Central memory CD4-positive, alpha-beta T cell (primary cell): ENCODE measurements at places on chromosomes 11 and 22.

DNA sequence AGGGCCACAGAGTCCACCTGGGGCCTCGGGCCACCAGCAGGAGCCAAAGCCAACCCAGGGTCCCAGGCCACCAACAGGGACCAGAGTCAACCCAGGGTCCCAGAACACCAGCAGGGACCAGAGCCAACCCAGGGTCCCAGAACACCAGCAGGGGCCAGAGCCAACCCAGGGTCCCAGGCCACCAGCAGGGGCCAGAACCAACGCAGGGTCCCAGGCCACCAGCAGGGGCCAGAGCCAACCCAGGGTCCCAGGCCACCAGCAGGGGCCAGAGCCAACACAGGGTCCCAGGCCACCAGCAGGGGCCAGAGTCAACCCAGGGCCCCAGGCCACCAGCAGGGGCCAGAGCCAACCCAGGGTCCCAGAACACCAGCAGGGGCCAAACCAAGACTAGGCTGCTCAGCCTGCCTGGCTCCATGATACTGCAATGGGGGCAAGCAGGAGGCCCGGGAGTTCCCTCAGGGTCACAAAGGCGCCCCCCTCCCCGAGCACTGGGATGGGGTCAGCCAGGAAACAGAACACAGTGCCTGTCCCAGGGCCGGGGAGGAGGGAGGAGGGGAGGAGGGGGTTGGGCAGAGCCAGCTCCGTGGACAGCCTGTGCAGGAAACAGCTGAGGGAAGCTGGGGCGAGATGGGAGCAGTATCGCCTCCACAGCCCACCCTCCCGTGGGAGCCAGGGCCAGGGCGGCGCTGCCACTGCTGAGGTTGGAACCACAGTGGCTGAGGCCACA lies 62.0 kb upstream of the PRR5 start:
- no peak for DNase-seq

GRCh38 chr11:11584530-11584810 lies 37.3 kb downstream of the GALNT18 start:
- no peak for DNase-seq

GRCh38 chr11:2381494-2382128 lies 4.5 kb downstream of the CD81 start:
- no peak for DNase-seq

DNA sequence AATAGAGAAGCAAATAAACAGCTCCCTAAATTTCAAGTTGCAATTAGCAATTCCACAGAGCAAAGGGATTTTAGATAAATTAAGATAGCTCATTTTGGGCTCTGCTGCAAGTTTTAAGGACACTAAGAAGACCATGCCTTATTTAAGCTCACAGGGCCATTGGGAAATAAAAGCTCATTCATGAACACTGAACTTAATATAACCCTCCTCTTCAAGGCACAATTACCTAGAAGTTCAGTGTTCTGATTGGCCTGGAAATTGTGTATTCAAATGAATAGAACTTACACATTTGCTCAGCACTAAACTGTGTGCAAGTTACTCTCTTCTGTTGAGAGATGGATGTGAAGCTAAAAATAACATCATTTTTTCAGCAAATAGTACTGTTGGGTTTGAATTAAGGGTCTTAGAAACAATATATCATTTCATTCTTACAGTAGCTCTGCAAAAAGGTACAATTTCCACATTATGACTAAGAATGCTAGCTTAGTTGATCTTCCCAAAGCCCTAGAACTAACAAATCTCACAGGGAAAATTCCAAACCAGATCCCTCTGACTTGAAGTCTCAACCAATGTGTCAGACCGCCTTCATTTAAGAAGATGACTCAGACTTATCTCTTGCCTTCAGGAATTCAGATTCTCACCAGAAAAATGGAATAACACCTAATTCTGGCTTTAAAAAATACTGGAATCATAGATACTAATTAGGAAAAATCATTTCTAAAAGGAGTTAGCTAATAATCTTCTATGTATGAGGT lies 87.4 kb upstream of the LRRC55 start:
- no peak for DNase-seq

GRCh38 chr11:83120327-83120726 lies 36.6 kb upstream of the PCF11 start:
- DNase-seq, result no peak

DNA sequence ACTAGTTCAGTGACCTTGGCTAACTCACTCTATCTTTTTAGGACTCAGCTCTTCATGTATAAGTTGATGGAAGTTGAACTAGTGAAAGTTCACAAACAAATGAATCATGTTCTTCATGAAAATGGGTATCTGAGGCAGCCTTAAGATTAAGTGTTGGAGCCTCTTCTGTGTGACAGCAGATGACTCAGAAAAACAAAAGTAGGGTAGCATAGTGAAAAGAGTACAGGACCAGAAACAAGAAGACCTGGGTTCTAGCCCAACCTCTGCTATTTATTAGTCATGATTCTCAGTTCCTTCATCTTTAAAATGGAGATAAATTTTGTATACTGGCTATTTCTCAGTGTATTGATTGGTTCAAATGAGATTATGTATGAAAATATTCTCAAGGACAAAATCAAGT lies 60.2 kb downstream of the USP35 start:
- DNase-seq, result no peak
